ENCODE measurements at places on chromosomes 4 and X. TPM values are rescaled to one million over a fixed set of nuclear protein-coding genes. Genes with fewer than 3 reads are reported as not detected.

DNA sequence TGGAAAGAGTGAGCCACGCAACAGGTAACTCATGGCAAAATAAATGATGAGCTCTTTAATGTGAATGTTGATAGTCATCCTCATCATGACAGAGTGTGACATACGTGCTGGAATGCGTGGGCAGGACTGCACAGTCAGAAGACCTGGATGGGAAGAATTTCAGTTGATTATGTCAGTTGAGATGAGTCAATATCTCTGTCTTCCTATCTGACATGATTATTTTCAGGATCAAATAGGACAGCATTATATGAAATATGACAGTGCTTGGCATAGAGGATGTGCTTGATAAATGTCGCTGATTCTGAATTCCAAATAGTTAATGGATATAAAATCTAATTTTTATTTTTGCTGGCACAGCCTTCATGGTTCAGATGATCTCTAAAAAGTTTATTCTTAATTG, 95.1 kb downstream of the IL15 start:
- peaks cover 21% of the 10 kb centered on the region for H3K4me1 ChIP-seq
- peak overlapping the region; percentile 69 for H3K27ac ChIP-seq
- H3K27me3 ChIP-seq: no peaks in the 10 kb centered on the region
- H3K4me3 ChIP-seq: no peak overlapping the region

FAM9B gene
- total RNA-seq: not detected

GRCh38 chr4:173494013-173494970, 35.7 kb downstream of the HAND2 start:
- peak; percentile 49 for DNase-seq
- H3K4me3 ChIP-seq: peak overlapping the region; percentile 85
- peaks cover 28% of the 10 kb centered on the region for H3K27me3 ChIP-seq
- H3K4me1 ChIP-seq: peaks cover 34% of the 10 kb centered on the region

ERAS gene
- total RNA-seq: not detected

DNA sequence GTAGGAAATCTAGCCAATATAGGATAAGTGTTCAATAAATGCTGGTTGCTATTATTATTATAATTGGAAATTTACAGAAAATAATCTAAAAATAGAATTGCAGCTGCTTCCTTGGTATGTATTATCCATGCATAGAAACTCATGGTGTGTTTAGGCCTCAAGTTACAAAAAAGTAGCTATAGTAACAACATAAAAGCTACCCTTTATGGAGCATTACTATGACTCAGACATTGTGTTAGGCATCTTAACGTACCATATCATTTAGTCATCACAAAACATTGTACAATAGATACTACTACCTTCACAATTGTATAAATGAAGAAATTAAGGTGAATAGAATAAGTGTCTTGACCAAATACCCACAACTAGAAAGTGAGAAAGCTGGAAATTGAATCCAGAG, 126.9 kb upstream of the NRK start:
- DNase-seq: peak; percentile 62
- H3K27me3 ChIP-seq: no peaks in the 10 kb centered on the region
- peak overlapping the region; percentile 36 for H3K27ac ChIP-seq
- H3K36me3 ChIP-seq: no peaks in the 10 kb centered on the region
- H3K4me1 ChIP-seq: peaks cover 2% of the 10 kb centered on the region

GRCh38 chr4:182062936-182063335, 180.3 kb upstream of the TENM3 start:
- H3K4me1 ChIP-seq: peaks cover 30% of the 10 kb centered on the region
- peak; percentile 68 for DNase-seq
- peak overlapping the region; percentile 78 for H3K27ac ChIP-seq
- no peaks in the 10 kb centered on the region for H3K27me3 ChIP-seq

ARHGAP10 gene
- 36.2 TPM for total RNA-seq

ANXA3 gene
- total RNA-seq: 2.4 TPM

- H3K4me3 ChIP-seq: peak overlapping the region; percentile 53
- no peaks in the 10 kb centered on the region for H3K27me3 ChIP-seq
- peaks cover 15% of the 10 kb centered on the region for H3K4me1 ChIP-seq
- no peak for DNase-seq
- peak overlapping the region; percentile 56 for H3K27ac ChIP-seq
Measured at GRCh38 chr4:123767806-123768205, 371.2 kb downstream of the SPRY1 start.

TMEM271 gene
- total RNA-seq: not detected

CFI gene
- not detected for total RNA-seq

DNA sequence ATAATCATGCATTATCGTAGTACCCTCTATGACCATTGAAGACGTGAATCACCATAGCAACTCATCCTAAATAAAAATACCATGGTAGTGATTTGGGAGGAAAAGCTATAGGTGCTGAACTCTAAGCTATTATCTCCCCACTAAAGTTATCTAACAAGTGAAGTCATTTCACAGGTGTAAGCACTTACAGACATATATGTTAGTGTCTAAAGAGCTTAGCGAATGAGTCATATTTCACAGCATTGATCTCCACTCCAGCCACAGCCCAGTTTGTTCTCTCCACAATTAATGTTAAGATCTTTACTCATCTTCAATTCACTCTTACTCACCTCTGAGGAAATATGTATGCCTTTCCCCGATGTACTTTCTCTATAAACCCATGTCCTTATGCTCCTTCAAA, 57.0 kb downstream of the DCAF8L1 start:
- H3K27me3 ChIP-seq: peaks cover 1% of the 10 kb centered on the region
- H3K36me3 ChIP-seq: no peaks in the 10 kb centered on the region
- no peak overlapping the region for H3K4me3 ChIP-seq
- peaks cover 43% of the 10 kb centered on the region for H3K4me1 ChIP-seq

DNA sequence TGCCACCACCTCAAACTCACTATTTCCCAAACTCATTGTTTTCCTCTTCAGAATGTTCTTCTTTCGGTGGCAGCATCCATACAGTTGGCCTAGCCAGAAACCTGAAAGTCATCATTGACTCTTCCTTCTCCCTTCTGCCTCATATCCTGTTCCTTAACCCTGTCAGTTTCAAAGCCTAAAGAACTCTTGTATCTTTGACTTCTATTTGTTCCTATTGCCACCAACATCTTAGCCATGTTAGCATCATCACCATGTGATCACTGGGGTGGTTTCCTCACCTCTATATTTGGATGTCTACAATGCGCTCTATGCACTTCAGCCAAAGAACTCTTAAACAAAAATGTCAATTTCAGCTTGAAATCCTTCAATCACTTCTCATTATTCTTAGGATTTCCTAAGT, 29.0 kb downstream of the DDX60L start:
- DNase-seq: no peak
- peak overlapping the region; percentile 9 for H3K4me3 ChIP-seq
- no peaks in the 10 kb centered on the region for H3K27me3 ChIP-seq
- H3K27ac ChIP-seq: peak overlapping the region; percentile 51
